ENCODE measurements at places on chromosomes 1 and 21.

DNA sequence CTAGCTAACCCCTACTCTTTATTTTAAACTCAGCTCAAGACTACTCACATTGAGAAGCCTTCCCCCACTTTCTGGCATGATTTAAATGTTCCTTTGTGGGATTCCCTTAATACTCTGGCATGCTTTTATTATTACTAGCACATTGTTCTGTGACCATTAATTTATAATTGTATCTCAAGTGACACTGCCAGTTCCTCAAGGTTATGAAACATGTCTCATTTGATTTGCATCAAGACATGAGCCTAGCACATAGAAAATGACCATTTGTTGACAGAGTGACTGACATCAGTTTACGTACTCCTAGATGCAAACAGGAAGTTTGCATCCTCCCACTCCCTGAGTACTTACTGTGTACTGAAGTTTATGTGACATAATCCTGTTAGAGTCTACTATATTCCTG lies 15.2 kb downstream of the RGS4 start:
- no peak for DNase-seq

DNA sequence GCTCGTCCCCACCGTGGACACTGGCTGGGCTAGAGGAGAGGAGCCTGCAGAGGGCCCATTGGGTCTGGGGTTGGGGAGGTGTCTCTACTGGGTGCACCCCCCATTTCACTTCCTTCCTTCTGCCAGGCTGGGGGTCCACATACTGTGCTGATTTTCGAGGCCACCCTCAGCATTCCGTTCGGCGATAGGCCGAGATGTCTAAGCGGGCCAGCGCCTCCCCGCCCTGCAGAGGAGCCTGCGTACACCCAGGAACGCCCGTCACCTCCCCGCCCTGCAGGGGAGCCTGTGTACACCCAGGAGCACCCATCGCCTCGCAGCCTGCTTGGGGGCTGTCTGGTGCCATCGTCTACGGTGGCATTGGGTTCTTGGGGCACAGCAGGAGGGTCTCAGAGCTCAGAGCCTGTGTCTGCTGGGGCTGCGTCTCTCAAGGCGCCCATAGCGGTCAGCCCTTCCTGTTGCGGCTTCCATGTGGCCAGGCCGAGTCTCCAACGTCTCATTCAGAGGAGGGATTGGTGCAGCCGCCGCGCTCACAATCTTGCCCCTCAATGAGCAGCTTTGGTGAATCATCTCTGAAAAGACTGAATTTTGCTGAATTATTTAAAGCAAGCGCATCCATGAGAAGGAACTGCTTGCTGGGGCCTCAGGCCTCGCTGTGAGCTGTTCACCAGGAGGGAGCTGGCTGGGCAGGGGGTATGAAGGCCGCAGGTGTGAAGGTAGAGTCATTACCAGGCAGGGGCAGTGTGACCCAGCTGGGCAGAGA lies 30.7 kb upstream of the AGPAT3 start:
- DNase-seq, result no peak

DNA sequence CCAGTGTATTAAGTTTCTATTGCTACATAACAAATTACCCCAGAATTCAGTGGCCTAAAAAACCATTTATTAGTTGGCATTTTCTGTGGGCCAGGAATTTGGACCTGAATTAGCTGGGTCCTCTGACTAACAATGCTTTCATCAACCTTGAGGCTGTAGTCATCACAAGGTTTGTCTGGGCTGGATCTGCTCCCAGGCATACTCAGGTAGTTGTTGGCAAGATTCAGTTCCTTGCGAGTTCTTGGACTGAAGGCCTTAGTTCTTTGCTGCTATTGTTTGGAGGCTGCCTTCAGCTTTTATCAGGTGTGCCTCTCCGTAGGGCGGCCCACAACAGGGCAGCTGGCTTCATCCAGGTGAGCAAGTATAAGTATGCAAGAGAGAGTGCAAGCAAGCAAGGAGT lies 31.4 kb upstream of the DEPDC1 start:
- DNase-seq, result no peak

GRCh38 chr1:87314091-87314490 lies 14.6 kb upstream of the LMO4 start:
- DNase-seq, result no peak

GRCh38 chr1:41325801-41326200 lies 35.4 kb upstream of the FOXO6 start:
- DNase-seq, result no peak

DNA sequence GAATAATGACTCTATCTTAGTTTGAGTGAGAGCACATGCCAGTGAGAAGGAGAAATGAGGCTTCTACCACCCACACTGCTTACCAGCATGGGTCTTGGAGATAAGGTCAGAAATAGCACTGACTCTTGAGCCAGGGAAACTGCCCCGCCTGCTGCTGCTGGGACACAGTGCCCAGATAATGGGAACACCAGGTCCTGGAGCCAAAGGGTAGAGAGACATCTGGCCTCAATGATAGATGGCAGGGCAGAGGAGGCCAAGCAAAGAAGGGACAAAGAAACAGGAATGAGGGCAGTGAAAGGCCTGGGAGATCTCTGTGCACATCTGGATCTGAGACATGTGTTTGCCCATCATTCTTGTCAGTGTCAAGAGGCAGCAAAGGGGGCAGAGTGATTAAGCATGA lies 97.4 kb downstream of the MIS18A start:
- DNase-seq, result no peak

- no peak for DNase-seq
These were observed 193.0 kb upstream of the DPYD start for GRCh38 chr1:98113811-98114210.
